ENCODE measurements at places on chromosomes 2 and 18.

- DNase-seq, result no peak
Observed at GRCh38 chr2:166665991-166666940, 172.2 kb upstream of the SCN7A start.

DNA sequence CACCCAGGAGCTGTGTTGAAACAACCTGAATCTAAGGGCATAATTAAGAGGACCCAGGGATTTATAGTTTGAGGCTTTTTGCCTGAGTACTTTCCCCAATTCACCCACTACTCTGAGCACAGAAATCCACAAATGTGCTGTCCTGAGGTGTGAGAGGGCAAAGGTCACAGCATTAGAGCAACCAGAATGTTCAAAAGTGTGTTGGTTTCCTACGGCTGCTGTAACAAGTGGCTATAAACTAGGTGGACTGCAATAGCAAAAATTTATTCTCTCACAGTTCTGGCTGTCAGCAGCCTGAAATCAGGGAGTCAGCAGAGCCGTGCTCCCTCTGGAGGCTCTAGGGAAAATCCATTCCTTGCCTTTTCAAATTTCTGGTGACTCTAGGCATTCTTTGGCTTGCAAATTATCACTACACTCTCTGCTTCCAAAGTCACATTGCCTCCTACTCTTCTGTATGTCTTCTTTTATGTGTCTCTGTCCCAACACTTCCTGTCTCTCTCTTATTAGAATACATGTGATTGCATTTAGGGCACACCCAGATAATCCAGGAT lies 91.4 kb upstream of the TACR1 start:
- no peak for DNase-seq

DNA sequence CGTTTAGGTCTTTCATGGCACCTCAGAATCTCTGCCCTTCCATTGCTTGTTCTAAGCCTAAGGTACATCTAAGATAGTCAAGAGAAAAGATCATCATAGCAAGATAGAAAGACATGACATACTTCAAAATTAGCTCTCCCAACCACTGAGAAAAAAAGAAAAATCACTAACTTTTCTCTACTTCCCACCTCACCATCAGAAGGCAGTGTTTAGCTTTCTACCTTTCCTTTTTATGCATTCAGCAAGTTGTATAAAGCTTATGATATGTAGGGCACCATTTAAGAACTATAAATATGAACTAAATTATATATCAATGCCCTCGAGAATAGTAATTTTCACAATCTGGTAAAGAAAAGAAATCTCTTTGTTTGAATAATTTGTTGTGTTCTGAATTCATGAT lies 331.8 kb upstream of the VWC2L start:
- DNase-seq, result no peak

- DNase-seq, result no peak
Observed at GRCh38 chr18:78546281-78546680, 433.3 kb upstream of the SALL3 start.

DNA sequence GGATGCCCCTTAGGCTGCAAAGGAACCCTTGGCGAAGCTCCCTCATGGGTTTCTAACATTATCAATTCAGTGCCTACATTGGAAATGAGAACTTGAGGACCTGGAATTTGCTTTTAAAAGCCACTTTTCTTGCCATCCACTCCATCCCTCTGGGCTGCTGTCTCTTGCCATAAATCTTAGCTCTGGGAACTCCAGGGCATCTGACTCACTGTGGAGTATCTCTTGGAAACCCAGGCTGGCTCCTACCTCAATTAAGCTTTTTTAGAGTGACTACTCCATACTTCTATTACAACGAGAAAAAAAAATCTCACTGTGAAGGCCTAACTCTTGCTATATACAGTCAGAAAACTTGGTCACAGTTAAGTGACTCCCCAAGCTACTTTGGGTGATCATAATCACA lies 227.2 kb upstream of the SETBP1 start:
- no peak for DNase-seq

DNA sequence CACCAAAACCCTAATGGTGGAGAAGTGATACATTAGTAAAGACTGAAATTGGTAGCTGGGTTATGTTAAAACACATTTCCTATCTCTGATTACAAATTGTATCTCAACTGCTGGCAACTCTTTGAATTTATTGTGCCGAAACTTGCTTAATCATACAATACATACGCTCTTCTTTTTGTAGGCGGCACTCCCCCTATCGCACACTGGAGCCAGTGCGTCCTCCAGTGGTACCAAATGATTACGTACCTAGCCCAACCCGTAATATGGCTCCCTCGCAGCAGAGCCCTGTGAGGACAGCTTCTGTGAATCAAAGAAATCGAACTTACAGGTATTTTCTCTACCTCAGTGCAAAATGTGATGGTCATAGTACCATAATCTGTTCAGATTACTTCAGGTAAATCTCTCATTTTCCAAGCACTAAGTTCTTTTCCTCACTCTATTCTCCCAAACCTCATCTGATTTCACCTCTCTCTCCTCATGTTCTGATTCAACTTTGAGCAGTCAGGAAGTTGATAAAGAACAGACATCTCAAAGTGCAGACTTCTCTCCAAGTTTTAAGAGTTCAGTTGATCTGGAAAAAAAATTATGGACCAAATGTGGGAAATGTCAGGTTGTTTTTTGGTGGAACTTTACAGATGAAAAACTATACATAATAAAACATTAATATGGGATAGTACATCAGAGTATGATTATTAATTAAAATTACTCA lies 66.5 kb downstream of the ABI2 start:
- no peak for DNase-seq

- DNase-seq, result no peak
Observed at GRCh38 chr2:11228692-11229091, 73.4 kb downstream of the SLC66A3 start.

- no peak for DNase-seq
Observed at GRCh38 chr2:33497221-33497650, 20.8 kb downstream of the RASGRP3 start.

GRCh38 chr2:133579274-133579673 lies 11.0 kb upstream of the NCKAP5 start:
- DNase-seq, result peak; percentile 92

GRCh38 chr18:42177390-42177789 lies 222.4 kb downstream of the PIK3C3 start:
- no peak for DNase-seq

- peak; percentile 46 for DNase-seq
Observed at GRCh38 chr18:66495844-66496243, 108.0 kb downstream of the CDH19 start.

DNA sequence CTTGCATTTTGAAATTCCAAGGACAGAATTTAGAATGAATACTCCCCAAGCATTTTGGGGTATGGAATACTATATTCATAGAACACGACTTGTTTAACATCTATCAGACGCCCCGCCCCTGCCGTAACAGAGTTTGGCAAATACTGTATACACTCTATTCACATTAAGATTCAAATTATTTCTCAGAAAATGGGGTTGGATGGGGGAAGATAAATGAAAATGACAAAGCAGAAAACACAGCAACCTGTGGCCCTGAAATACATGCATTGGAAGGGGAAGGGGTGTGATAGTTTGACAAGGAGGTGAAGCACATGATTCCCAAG lies 634.6 kb upstream of the SLC39A10 start:
- DNase-seq, result no peak

DNA sequence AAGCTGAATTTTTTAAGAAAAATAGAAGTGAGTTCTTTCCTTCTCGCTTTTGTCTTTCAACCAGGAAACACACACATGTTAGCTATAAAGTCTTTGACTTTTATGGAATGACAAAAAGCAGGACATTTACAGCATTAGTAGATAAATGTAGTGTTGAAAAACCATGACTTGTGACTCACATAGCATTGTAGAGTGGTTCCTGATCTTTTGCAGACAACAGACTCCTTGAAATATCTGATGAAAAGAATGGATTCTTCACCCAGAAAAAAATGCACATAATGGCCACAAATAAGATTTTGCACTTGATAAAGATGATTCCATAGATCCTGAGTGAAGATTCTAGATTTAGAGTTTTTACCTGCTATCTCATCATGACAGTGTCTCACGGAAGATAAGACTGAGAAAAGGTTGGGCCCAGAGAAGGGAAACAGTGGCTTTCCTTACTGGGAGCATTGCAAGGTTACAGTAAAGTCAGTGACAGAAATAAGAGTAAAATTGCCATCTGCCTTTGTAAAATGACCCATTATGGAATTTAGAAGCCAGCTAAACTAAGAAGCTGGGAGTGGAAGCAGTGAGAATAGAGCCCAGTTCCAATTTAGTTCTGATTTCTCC lies 14.0 kb downstream of the SMARCAL1 start:
- no peak for DNase-seq

DNA sequence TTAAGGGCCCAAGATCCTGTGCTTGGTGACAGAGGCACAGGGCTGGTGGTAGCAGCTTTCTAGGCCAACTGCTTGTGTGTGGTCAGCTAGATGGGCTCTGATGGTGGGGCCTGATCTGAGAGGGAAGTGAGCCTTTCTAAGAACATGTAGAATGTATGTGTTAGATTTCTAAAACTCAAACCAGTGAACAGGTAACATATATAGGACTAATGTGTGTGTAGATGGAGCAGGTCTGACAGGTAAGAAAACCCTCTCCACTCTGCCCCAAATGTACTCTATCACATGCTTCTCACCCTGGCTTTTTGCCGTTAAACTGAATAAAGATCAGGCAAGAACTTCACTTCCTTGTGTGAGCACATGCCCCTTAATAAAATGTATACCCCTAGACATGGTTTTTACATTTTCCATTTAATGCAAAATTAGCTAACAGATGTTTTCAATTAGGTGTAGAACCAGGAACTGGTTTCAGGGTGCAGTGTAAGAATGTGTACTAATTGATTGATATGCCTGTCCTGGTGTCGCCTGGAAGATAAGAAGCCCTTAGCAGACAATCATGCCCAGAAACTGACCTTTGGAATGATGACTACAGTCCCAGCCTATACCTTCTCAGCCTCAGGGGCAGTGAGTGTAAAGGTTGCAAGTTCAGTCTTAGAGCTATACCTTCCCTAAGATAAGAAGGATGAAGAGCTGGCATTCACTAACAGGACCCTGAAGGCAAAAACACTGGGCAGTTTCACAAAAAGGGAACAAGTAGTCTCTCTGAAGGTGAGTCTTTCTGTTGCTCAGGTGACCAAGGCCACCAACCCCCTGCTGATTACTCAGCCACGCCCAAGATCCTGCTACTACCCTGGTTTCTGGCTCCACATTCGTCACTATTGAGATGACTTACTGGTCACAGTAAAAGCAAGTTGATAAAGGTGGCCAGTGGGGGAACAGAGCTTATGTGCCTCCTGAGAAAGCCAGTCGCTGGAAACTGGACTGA lies 71.2 kb downstream of the SPATS2L start:
- peak; percentile 99 for DNase-seq

- DNase-seq, result no peak
Observed at GRCh38 chr2:54088191-54088634, 27.2 kb upstream of the ACYP2 start.

Data from small intestine (tissue), 16 donors.